ENCODE measurements at places on chromosomes 1 and 21.

GRCh38 chr21:46078978-46079351 lies 18.9 kb upstream of the COL6A2 start:
- no peak for DNase-seq

DNA sequence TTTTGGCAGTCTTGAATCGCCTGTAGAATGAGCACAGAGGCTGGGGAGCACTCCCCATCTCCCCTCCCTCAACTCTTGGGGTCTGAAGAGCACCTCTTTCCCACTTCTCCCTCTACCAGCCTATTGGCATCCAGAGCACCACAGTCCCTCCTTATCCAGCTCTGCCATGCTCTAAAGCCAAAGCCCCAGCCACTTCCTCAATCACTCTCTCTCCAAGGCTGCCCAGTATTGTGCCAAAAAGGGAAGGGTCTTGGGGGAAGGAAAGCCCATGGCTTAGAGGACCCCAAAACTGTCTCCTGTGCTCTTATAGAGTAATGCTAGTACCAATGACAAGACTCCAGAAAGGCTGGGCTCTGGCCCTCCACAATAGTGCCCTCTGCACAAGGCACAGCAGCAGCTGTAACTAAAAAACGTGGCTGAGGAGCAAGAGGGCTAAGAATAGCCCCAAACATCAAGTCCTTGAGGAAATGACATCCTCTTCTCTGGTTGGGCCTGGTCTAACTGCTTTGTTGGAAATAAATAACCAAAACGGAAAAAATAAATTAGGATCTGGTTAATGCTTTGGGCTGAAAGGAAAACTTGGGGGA lies 28.4 kb downstream of the SLC27A3 start:
- DNase-seq: no peak

GRCh38 chr1:16174886-16175598 lies 19.2 kb upstream of the EPHA2 start:
- DNase-seq: no peak

DNA sequence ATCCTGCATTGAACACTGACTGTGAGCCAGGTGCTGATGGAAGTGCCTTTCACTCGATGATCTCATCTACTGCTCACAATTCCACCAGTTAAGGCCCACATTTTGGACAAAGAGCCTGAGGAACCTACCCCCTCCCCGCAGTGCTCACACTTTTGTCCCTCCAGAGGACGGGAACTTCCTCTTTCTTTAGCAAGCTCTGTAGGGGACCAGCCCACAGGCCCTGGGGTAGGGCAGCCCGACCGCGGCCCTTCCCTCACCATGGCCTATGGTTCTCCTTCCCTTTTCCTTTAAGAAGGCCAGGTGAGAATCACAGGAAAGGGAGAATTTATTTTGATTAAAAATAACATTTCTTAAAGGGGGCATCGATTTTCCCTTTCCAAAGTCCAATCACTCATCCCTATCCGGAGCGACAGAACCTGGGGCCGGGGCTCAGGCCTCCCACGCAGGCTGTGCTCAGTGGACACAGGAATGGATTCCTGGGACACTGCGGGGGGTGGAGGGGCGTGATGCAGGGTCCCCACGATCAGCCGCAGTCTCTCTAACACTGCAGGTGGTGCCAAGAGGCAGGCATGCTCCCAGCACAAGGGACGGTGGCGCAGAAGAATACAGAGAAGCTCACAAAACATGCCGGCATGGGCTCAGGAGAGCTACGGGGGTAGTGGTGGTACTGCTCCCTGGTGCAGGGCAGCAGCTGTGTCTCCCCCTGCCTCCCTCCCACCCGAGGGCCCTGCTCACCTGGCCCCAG lies 8.9 kb upstream of the KCNE1 start:
- DNase-seq: no peak

DNA sequence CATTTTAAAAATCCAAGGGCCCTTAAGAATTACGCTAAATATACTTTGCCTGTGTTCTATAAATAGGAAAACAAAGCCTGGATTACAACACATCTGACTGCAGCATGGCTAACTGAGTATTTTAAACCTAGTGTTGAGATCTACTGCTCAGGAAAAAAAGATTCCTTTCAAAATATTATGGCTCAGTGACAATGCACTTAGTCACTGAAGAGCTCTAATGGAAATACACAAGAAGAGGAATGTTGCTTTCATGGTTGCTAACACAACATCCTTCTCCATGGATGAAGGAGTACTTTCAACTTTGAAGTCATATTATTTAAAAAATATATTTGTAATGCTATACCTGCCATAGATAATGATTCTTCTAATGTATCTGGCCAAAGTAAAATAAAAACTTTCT lies 248.3 kb upstream of the NEGR1 start:
- DNase-seq: no peak

DNA sequence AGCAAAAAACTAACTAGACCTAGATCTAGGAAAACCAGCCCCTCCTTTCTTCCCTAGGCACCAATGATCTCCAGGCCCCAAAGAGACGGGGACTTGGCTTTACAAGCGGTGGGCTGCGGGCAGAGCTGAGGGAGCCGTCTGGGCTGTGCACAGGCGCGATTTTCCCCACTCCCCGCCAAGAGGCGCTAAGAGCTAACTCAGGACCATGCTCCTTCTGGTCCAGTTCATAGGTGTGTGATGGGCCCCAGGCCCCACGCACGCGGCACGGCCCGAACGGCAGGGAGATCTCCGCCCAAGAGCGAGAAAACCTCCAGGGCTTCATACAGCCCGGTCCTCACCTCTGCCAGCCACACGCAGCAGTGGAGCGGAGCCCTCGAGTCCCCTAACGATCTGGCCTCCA lies 7.5 kb upstream of the GPR153 start:
- DNase-seq: no peak

DNA sequence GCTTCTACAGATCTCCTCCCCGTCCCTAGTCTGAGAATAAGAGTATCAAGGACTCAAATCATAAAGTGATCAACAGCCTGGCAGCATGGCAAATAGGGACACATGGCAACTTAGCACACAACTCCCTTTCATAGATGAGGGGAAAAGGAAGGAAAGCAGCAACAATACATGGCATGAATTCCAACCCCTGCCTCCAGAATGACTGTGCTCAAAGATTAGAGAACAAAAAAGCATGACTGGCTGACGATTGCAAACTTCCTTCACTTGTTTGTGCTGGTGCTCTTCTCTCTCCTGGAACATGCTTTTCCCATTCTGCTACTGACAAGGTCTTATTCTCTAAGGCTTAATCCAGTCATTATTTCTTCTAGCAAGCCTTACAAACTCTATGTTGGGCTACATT lies 11.5 kb downstream of the KTI12 start:
- no peak for DNase-seq

GRCh38 chr1:233668725-233669294 lies 54.9 kb downstream of the KCNK1 start:
- DNase-seq: no peak

- DNase-seq: no peak
Measured at GRCh38 chr1:235113183-235113917, 15.3 kb downstream of the TOMM20 start.

- DNase-seq: no peak
Measured at GRCh38 chr1:95096218-95096841, 20.8 kb upstream of the TLCD4 start.

DNA sequence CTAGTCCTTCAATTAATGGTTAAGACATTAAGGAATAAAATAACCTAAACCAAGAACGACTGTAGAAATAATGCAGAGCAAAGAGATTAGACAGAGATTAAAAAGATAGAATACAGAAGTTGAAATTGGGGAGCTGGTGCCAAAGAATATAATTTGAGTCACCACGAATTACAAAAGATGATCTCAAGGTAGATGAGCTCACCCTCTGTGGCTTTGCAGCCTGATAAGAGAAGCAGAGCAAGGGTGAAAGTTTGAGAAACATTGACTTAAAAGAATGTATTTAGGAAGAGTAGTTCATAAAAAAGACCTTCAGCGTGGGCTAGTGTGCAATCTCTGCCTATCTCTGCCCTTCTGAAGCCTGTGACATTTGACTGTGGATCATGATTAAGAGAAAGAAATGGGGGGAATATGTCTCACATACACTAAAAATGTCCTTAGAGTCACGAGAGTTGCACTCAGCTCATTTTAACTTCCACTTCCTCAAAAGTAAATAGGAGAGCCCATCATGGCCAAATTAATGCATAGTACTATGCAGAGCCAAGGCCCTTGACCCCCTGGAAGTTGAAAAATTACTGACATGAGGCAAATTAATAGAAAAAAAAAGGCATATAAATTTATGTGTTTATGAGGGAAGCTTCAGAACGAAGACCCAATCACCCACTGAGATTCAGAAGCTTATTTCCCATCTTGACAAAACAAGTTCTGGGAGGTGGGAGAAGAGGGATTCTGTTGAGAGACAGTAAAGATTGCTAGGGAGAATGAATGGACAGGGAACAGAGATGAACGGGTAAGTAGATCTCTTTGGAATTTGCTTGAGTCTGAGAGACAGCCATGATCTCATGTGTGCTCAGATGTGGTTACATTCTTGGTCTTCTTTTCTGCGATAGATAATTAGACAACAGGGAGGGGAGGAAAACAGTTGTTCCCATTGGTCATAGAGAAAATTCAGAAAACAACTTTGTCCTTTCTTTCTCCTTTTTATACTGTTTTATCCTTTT lies 395.4 kb upstream of the LRRC7 start:
- DNase-seq: no peak

GRCh38 chr1:217554849-217555248 lies 76.0 kb downstream of the GPATCH2 start:
- no peak for DNase-seq

DNA sequence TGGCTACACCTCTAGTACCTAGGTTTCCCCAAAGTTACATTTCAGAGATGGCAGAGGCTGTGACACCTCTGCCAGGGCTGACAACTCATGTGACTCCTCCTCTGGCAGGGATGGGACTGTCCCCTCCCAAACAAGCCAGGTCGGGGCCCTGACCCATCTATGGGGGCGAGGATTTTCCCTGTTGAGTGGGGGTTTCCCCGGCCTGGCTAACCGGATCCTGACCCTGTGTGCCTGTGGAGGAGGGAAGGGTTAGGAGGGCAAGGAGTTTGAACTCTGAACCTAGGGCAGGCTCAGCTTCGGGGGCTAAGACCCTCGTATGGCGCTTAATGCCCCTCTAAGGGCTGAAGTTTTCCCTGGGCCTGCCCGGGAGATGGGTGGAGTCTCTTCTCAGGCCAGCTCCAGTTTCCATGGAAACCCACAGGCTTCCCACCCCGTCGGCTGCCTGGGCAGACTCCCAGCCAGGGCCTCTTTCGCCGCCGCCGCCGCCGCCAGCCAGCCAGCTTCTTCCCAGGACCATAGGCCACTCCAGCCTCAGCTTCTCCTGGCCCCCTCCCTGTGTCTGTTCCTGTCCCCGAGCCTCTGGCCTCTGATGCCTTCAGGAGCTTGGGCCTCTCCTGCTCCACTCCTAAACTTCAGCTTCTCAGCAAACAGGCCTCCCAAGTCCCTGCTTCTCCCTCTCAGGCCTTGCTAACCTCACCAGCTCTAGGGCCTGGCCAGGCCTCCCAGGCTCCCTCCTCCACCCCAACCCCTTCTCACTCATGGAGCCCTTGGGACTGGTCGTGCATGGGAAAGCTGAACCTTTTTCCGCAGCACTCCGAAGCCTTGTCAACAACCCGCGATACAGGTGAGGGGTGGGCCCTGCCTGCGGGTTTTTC lies at the start of gene BTBD19:
Gene BTBD19, plus strand, starts transcription at position 461 of the 875 bp plus-strand sequence. Its CDS starts 298 bp downstream, at position 759.
- DNase-seq: peak; percentile 62

DNA sequence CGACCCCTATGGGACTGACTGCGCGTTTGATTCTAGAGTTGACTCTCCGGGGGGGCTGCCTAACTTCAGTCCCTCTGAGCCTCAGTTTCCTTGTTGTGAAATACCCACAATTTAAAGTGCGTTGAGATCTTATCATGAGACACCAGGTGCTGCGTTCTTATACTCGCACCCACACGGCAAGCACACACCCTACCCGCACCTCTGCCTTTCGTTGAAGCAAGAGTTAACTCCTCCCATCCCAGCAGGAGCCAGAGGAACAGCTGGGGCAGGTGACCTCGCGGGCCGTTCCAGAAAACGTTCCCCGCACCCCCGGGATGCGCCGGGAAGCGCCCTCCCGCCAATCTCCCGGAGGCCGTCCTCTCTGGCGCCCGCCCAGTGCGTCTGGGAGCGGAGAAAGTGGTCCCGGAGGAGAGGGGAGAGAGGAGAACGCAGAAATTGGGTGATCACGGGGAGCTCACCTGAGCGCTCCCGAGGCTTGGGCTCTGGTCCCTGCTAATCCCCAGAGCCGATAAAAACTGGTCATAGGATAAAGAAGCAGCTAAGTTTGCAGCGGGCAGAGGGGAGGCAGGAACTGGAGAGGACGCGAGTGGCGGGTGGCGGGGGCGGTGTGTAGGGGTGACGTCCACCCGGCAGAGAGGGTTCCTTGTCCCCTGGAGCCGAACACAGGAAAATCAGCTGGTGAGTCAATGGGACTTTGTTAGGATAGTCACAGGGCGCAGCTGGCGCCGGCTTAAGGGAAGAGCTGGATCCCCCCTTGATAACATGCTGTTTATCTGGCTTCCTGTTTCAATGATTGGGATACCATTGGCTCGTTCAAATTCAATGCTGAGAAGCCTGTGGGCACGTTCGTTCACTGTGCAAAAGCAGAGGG lies 869 bp downstream of the NAV1 start:
- DNase-seq: no peak

DNA sequence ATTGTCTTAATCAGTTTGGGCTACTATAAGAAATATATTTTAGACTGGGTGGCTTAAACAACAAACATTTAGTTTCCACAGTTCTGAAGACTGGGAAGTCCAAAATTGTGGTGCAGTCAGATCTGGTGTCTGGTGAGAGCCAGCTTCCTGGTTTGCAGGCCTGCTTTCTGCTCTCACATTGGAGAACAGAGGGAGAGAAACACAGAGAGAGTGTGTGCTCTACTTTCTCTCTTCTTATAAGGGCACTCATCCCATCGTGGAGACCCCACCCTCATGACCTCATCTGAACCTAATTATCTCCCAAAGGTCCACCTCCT lies 4.1 kb downstream of the LEPR start:
- no peak for DNase-seq

- no peak for DNase-seq
Measured at GRCh38 chr1:167635156-167635648, 5.2 kb downstream of the RCSD1 start.

- DNase-seq: no peak
Measured at GRCh38 chr1:225754940-225755641, 22.5 kb upstream of the SRP9 start.

DNA sequence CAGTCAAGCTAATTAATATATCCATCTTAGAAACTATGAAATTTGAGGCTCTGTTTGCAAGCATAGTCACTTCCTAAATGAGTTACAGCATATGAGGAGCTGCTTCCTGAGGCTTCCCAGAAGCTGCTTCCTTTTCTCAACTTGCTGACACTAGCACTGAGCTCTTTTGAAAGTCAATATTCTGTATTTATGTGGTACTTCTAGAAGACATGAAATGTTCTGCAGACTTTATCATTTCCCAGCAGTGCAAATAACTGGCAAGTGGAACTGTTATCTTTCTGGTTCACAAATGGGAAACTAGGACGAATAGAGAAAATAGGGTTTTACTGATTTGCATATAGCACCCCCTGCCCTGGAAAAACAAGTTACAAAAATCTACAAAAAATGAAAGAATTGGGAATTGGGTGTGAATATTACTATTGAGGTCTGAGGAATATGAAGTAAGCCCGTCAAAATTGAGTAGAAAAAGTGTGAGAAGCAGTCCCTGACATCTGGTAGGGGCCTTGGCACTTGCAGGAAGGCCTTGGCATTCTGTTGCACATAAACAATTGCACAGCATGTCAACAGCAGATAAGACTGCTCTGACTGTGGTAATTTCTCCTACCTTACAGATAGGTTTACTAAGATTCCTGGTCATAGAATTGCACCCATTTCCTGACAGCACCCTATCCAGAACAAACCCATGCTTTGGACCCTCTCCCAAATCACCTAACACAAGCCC lies 7.1 kb downstream of the GIPC2 start:
- DNase-seq: no peak

- DNase-seq: no peak
Measured at GRCh38 chr1:153985341-153985912, 712 bp downstream of the RAB13 start.

All from T-helper 9 cell (primary cell).